ENCODE measurements at places on chromosomes 5 and 9.

- no peak for DNase-seq
These were observed 138.8 kb upstream of the RETREG1 start for GRCh38 chr5:16755641-16756040.

- no peak for DNase-seq
These were observed 16.5 kb downstream of the CSF2 start for GRCh38 chr5:132090107-132090506.

GRCh38 chr9:87383344-87384150, 114.1 kb upstream of the DAPK1 start:
- DNase-seq: no peak

DNA sequence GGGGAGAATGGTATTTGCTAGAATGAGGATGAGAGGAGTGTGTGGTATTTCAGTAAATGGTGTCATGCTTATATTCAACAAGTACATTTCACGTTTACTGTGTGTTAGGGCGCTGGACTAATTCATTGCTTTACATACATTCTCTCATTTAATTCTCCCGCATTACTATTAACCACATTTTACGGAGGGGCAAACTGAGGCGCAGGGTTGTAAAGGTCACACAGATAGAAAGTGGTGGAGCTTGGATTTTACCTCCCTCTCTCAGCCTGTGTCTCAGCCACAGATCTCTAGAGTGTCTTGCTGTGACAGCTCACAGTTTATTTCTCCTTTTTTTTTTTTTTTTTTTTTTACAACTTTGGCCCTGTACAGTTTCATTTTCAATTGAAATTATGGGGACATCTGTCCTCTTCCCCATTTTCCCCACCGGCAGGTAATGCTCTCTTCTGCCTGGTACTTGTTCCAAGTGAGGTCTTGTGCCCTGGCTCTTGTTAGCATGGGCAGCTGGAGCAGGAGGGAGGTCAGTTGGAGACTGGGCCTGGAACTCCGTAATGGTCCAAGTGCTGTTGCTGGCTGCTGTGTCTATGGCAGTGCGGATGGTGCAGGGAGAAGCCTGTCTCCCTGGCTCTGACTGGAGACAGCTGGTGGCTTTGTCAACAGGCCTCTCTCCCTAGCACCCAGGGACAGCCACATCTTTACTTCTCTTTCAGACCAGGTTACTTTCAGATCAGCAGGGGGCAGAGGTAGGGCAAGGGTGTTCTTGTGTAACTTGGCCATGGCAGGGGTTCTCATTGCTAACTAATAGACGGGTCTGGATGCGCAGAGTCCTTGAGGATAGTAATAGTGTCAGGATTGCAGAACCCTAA, 20.5 kb upstream of the NDST1 start:
- no peak for DNase-seq

GRCh38 chr9:89447416-89447815, 50.5 kb downstream of the SEMA4D start:
- no peak for DNase-seq

DNA sequence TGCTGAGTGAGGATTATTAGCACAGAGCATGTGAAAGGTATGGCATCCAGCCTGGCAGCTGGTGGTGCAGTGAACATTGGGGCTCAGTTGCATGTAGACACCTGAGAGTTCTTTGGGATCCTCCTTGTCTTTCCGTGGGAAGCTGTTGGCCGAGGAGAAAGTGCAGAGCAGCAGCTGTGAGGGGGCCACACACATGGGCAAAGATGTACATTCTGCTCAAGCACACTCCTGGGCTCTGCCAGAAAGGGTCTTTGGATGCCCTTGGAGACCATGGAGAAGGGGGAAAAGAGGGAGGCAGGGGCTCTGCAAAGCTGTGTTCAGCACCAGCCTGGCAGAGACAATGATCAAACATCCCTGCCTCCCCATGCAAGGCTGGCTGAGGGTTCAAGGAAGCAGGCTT, 138.7 kb upstream of the PITX1 start:
- no peak for DNase-seq

DNA sequence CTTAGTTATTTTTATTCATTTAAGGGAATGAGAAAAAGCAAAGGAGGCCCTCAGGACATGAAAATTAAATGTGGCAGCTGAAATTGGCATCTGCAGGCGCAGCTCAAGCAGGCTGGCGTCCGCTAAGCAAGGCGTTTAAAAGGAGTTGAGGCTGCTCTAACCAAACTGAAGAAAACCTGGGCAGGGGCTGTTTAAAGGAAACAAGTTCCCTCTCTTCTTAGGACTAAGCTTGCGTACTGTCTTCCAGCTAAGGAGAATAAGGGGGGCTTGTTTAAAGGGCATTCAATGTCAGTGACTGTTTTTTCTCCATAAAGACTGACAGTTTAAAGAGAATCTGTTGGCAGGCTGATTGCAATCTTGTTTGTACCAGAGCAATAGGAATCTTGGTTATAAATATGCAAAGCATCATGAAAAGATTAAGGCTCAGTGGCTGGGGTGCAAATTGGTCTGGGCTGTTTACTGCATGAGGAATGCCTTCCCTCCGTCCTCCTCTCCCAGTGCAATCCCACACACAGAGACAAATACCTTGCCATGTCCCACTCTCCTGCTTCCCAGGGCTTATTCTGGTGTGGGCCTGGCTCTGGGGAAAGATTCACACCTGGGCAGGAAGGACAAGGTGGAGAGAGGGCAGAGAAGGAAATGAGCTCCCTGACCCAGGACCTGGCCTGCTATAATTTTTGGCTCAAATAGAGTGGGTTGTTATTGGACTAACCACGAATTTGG, 85.9 kb upstream of the LIFR start:
- no peak for DNase-seq

DNA sequence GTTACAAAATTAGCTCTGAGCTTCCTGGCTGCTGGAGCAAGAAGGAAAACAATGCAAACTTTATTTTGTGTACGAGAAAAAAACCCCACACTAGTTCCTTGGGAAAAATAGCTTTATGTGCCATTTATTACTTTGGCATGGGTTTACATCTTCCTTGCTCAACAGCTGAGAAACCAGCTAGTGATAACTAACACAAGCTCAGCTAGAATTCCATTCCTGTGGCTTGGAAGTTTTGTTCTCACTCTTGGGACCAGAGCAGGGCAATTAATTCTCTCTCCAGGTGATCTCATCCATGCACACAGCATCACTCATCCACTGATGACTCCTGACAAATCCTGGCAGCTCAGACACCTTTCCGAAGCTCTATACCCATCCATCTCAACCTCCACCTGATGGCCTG, 104.1 kb downstream of the CRB2 start:
- DNase-seq: no peak

DNA sequence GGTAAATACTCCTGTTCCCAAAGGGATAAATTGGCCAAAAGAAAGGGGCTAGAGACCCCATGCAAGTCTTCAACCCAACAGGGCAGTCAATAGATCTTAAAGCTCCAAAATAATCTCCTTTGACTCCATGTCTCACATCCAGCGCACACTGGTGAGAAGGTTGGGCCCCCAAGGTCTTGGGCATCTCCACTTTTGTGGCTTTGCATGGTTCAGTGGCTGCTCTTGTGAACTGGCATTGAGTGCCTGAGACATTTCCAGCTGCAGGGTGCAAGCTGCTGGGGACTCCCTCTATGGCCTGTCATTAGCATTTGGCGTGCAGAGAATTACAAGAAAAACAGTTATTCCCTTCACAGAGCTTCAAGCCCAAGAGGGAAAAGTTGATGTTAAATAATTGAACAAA, 224.7 kb downstream of the MTRR start:
- no peak for DNase-seq

DNA sequence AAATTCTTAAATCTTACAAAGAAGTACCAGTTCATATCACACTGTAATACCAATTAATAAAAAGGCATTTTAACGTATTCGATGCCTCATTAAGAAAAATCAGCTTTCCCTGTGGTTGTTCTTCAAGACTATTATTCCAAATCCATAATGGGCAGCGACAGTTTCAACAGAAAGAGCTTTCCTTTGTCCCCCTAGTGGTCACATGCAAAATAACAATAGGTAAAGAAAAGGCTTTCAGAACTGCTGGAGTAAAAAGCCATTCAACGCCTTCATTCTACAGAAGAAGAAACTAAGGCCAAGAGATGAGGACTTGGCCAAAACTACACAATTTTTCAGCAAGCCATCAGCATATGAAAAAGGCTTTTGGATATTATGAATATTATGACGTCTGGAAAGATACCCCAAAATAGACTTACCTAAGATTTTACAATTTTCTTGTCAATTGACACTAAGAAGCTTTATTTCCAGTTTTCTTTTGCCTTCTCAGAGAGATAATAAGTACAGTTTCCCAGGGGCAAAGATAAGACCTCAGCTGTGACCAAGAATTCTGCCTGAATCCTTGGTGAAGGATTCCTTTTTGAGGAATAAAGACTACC, 6.7 kb upstream of the CDH6 start:
- no peak for DNase-seq

GRCh38 chr5:145752947-145753346, 82.2 kb downstream of the PRELID2 start:
- no peak for DNase-seq

DNA sequence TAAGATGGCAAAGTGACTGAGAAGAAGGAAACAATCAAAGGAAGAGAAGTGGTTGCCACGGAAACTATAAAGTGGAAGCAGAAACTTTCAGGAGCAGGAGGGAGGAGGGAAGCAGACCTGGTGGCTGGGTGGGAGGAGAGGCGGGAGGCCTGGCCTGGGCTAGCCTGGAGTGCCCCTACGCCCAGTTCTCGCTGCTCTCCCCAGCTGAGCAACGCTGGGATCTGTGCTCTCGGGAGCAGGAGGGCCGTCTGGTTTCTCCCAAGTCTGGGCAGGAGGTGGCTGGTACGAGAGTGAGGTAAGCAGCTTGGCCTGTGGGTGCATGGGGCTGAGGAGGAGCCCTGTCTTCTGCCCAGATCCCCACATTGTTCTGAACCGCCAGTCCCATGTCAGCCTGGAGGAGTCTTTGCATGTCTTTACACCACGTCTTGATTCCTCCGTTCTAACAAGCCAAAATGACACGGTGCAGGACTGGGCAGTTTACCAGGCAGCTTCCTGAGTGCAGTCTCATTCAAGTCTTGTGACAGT, 15.0 kb upstream of the DAB2IP start:
- no peak for DNase-seq

- DNase-seq: no peak
These were observed 26.0 kb upstream of the SUSD3 start for GRCh38 chr9:93032545-93032944.

- DNase-seq: no peak
These were observed 225.9 kb downstream of the RFX3 start for GRCh38 chr9:3299872-3300271.

GRCh38 chr9:93205045-93205768, 21.3 kb downstream of the WNK2 start:
- no peak for DNase-seq

- DNase-seq: no peak
These were observed 31.6 kb upstream of the FST start for GRCh38 chr5:53448851-53449250.

DNA sequence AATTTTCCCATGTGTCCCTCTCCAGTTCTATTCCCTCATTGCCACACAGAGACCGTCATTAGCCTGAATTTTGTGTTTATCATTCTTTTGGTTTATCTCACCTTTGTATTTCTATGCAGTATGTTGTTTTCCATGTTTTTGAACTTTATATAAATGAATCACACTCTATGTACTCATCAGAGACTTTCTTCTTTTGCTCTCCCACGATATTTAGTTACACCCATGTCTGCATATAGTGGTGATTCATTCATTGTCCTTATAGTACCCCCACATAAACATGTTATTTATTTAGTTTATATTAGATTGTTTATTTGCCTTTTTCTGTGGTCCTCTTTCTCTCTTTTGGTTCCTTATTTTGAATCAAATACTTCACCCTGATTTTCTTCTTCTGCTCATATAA, 199.7 kb downstream of the FSTL4 start:
- DNase-seq: no peak

- no peak for DNase-seq
These were observed 37.8 kb downstream of the CDH10 start for GRCh38 chr5:24606971-24607370.

GRCh38 chr5:33425314-33425713, 15.5 kb upstream of the TARS1 start:
- DNase-seq: no peak

DNA sequence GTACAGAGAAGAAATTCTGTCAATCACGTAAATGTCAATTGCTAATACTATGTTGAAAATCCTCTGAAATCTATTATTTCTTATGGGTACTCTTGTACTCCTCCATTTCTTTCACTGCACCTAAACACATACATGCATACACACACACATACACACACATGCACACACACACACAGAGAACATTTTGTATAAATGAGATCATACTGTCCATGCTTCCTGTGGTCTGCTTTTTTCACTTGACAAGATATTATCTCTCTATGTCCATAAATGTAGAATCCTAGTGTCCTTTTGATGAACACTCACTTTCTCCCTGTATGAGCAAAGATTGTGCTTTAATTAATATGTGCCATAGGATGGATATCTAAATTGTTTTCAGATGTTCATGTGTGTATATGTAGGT, 32.7 kb upstream of the TLR4 start:
- no peak for DNase-seq

DNA sequence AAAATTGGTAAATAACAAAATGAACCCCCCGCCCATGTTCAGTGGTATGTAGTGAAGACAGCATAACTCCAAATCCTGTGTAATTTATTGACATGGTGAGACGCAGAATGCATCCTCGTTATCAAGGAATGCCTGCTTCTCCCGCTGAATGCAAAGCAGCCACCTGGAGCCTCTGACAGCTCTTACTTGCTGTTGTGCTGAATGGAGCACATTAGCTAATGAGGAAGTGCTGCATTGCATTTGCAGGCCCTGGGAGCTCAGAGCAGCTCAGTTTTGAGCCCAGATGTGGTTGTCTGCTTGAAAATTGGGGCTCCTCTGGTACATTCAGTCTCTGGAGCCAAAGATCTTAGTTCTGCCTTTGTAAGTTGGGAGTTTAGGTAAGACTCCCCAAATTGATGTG, 28.9 kb downstream of the PLAC8L1 start:
- DNase-seq: no peak

DNA sequence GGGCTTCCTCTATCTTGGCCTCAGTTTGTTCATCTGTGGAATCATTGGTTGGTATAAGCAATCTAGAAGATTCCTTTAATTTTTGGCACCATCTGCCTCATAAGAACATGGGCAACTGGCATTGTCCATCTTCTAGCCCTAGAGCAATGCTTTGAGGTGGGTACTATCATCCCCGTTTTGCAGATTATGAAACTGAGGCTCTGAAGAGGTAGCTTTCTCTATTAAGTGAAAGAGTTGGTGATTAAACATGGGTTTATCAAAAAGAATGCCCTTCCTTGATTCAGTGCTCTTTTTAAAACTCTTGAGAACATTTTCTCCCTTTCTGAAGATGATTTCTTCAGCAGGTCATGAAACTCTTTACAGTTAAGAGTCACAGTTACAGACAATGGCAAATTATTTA, 42.4 kb upstream of the TGFBR1 start:
- DNase-seq: no peak

DNA sequence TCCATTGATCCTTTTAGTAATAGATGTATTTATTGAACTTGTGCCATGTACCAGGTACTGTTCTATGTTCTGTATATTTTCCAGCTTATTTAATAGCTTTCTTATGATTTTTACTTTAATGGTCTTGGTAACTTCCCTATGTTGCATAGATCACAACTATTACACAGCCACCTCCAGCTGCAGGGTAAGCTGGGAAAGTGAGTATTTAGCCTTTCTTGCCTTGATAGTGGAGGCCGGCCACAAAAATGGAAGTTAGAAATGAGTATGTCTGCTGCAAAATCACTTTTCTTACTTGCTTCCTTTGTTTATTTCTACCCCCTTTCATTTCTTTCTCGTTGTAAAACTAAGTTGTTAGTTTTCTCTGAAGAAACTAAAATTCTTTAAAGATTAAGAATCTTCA, 43.1 kb upstream of the ANKDD1B start:
- no peak for DNase-seq

Data from stimulated activated CD4-positive, alpha-beta T cell treated with anti-CD3 and anti-CD28 coated beads, Interleukin-1b, Interleukin-23, amount 100 ng/mL, for 1 hour (primary cell).